ENCODE measurements at places on chromosomes 2 and 18.

DNA sequence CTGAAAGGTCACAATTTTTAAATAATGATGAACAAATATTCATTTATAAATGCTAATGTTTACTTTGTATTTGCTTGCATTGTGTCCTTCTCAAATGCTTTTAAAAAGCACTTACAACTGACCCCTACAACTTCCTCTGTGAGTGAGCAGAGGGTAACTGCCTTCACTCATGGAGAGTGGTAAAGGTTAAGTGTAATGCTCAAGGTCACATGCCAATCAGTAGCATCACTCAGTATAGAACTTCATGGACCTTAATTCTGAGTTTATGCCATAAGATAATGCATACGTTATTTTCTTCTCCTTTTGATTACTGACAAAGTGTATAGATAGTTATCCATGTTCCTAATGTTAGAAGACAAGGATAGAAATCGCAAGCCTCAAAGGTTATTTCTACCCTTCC is 91.8 kb upstream of the SERTAD2 start:
- no peak for DNase-seq

- no peak for DNase-seq
Observed at GRCh38 chr2:28707592-28707991, 44.0 kb upstream of the PPP1CB start.

DNA sequence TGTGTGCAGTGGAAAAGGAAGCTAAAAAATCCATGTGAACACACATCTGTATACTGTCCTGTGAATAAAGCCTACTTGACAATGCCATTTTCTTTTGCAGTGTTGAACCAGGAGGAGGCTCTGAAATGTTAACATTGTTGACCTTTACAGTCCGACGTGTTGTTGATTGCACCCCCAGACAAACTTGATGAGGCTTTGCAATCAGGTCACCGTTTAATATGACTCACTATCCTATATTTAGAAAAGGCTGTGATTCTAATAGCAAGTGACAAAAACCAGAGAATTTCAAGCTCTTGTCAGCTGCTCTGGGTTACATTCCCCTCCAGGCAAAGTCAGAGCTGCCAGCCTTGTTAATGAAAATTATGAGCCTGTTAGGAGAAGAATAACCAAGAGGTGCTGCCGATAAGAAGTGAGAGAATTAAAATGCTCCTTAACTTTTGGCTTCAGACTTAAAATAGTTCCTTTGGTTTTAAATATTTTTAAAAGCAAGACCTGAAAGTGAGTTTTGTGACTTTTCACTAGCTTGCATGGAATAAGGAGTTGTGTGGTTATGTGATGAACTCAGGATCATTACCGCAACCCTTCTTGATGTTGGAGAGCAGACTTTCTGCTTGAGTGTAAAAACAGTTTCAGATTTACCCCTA is 162.1 kb downstream of the QPCT start:
- no peak for DNase-seq

DNA sequence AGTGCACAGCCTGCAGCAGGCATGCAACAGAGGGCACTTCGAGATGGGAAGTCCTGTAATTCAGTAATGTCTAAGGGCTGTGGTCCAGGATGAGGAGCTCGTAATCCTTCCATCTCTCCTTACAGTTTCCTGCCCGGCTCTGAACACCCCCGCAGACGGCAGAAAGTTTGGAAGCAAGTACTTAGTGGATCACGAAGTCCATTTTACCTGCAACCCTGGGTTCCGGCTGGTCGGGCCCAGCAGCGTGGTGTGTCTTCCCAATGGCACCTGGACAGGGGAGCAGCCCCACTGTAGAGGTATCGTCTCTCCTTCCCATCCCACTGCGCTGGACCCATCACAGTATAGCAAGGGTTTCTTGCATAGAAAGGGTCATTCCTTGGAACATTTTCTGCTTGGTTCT is 26.7 kb downstream of the FBLN7 start:
- no peak for DNase-seq

- DNase-seq: no peak
Observed at GRCh38 chr2:6510532-6510931, 355.2 kb downstream of the CMPK2 start.

GRCh38 chr2:211408483-211408891 is 852.1 kb downstream of the CPS1 start:
- DNase-seq: no peak

DNA sequence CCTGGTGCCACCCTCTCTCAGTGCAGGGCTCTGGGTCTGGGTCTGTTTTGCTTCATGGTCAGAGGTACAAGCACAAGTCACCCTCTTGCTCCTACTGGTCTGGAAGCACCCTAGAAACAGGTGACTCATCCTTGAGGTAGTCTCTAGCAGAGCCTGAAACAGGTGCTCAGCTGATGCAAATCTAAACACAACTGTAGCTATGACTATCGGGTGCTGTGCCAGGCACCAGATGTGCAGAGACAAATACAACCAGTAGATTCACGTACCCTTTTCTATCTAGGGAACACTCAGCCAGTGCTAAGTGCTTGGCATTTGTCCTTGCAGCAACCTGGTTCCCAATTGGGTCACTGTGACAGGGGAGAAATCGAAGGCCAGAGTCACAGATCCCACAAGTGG is 140.9 kb upstream of the MYCN start:
- no peak for DNase-seq

DNA sequence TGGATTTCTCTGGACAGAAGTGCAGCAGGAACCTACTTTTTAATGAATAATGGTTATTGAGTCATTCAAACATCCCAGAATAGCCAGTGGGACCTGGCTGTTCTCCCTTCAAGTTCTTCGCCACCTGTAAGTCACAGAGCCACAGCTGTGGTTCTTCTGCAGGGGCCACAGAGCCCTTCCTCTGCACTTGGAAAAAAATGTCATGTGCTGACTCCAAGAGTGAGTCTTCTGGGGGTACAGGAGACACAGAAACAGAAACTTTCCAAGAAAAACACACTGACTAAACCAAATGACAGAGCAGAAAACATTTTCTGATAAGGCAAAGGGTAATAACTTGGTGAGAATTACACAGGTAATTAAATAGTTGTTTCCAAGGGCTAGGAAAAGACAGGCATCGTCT is 68.7 kb upstream of the FN1 start:
- DNase-seq: no peak
